ENCODE measurements at places on chromosomes 3 and 15.

- DNase-seq: peak; percentile 96
Measured at GRCh38 chr3:171459942-171460724, at the start of gene TNIK. TNIK (minus strand) TSS chr3:171460405; CDS start chr3:171460063, 342 bp downstream.

- no peak for DNase-seq
Measured at GRCh38 chr3:188396900-188397299, 242.9 kb downstream of the LPP start.

GRCh38 chr3:89628856-89629670, 521.6 kb downstream of the EPHA3 start:
- DNase-seq: no peak

DNA sequence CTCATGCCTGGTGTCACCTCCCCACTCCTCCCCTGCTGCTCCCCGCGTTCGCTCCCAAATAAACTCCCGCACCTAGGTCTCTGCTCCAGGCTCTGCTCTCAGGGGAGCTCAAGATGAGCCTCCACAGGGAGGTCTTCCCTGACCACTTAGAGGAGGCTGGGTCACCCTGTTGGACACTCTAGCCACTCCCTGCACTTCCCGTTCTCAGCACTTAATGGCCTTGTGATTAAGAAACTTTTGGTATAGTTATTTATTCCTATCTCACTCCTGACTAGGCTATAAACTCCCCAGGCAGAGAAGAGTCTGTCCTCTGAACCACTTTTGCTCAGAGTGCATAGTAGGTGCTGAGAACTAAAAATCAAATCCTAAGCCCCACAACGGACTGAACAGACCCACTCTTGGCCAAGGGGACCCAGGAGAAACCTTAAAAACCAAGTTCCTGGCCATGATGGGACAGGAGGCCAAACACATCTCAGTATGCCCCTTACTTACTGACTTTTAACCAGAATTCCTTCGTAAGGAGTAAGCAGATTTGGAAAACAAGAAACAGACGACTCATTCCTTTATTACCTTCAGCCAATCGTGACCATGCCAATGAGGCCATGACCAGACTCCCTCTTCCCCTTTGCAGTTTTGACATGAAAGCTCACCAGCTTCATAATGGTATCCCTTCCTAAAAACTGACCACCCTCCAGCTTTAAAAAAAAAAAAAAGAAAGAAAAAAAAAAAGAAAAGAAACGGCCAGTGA, 69.0 kb upstream of the HRH1 start:
- no peak for DNase-seq

GRCh38 chr15:68997930-68998777, 16.3 kb upstream of the NOX5 start:
- DNase-seq: no peak

DNA sequence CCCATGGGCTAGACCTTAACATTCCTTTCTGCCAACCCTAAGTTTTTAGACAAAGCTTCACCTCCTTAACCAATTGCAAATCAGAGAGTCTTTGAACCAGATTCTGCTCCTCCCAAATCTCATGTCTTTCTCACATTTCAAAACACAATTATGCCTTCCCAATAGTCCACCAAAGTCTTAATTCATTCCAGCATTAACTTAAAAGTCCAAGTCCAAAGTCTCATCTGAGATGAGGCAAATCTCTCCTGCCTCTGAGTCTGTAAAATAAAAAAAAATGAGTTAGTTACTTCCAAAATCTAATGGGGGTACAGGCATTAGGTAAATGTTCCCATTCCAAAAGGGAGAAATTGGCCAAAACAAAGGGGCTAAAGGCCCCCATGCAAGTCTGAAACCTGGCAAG, 43.8 kb upstream of the MYRIP start:
- DNase-seq: no peak
